Activated T-cell treated with anti-CD3 and anti-CD28 coated beads, Interleukin-2, amount 50 U/mL, for 48 hours (primary cell): ENCODE measurements at places on chromosomes 16 and 17.
A peak's percentile ranks its signal among the peaks of the same experiment; 100 is the strongest.

GRCh38 chr16:88558457-88559442, 11.5 kb upstream of the ZC3H18 start:
- DNase-seq = no peak

GRCh38 chr17:67180275-67180674, 64.7 kb downstream of the HELZ start:
- no peak for DNase-seq

GRCh38 chr17:7512824-7513540, 28.8 kb downstream of the POLR2A start:
- DNase-seq = no peak

DNA sequence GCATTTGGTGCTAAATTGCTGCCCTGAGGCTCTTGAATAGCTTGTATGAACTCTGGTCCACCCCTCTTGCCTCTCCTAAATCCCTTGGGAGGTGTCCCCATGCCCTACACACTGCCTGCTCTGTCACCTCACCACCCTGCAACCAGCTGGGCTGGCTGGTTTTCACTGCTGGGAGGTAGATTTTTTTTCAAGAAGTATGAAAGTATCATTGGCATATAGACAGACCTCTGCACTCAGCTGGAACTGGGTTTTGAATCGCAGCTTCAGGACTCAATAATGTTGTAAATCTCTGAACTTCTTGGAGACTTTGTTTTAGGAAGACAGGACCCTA, 184.9 kb downstream of the MSI2 start:
- no peak for DNase-seq

GRCh38 chr17:21815352-21816063, 123.2 kb downstream of the KCNJ18 start:
- no peak for DNase-seq

GRCh38 chr16:88640498-88641247, 2.3 kb downstream of the IL17C start:
- DNase-seq = no peak

- no peak for DNase-seq
Measured at GRCh38 chr16:75402159-75402820, 31.0 kb downstream of the CFDP1 start.

DNA sequence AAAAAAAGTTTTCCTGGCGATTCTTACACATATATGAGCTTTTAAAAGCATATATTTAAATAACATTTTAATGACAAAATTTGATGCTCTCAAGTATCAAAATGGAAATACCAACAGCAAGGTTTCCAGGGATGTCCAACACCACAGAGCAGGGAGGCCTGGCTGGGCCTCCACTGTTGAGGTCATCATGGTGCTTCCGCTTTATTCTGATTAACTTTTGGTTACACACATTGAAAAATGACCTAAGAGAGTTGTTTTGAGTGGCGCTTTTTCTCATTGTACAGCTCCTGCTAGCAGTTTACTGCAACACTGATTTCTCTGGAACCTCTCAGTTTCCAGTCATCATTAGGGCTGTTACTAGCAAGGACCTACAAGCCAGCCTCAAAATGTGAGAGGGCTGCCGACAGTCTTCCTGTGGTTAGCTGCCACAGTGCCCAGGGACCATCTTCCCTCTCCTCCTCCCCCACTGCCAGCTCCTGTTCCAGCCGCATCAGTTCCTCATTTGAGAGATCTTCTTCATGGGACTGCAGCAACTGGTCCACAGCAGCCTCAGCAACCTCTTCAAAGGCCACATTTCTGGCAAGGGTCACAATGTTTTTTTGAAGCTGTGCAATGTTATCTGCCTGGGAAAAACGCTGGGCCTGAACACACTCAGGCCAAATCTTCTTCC, 21.3 kb downstream of the DEF8 start:
- no peak for DNase-seq

DNA sequence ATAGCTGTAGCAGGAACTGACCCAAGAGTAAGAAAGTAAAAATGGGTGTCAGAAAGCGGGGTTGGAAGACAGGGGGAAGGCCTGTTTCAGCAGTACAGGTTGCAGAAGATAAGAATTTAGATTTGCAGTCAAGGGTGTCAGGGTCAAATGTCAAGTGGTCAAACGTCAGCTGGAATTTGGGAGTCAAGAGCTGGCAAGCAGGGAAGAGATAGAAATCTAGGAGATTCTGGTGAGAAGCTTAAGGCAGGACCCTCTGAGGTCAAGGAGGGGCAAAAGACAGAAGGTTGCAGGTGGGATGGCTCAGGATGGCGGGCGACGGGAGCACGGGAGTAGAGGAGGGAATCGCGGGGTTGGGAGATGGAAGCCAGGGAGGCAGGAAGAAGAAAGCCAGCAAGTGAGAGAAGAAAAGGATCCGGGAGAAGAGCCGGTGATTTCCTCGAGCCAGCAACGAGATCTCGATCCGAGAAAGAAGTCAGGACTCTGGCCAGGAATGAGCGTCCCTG, 335 bp downstream of the SLC25A35 start:
- DNase-seq = no peak

DNA sequence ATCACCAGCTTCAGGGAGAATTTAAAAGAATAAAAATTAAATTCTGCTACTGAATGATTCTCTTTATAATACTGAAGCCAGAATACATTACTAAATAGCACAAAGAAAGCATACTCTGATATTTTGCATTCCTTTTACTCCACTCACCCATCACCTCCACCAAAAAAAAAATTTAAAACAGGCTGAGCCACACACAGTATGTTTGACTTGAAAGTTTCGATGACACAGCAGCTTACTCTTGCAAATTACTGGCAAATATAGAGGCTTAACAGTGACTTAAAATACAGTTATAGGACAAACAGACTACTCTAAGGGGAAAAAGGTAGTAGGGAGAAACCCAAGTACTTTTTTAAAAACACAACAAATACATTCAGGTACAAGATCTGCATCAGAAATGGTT, 39.2 kb downstream of the GPATCH8 start:
- DNase-seq = no peak

- DNase-seq = peak; percentile 68
Measured at GRCh38 chr17:78120971-78121800, 7.4 kb downstream of the TMC6 start.

- no peak for DNase-seq
Measured at GRCh38 chr17:72946156-72946555, 146.3 kb downstream of the SLC39A11 start.

GRCh38 chr17:81964081-81964849, 3.3 kb upstream of the NOTUM start:
- no peak for DNase-seq

- DNase-seq = no peak
Measured at GRCh38 chr17:3222505-3222904, 15.0 kb downstream of the OR1A1 start.

GRCh38 chr17:233473-233941, 52.1 kb upstream of the DOC2B start:
- DNase-seq = no peak

DNA sequence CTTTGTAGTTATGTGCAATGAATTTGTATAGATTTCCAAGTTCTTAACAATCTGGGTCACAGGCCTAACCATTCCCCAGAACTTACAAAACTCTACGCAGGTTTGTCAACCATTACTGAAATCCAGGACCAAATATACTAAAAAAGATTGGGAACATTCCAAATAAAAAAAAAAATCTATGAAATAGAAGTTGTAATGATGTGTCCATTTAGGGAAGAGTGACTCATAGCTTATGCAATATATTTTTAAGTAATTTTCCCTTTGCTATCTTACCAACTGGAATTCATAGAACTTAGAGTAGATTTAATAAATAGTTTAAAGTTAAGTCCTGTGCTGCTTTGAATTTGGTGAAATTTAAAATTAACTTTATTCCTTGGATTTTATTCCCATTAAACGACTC, 393.2 kb downstream of the PMP22 start:
- DNase-seq = no peak

DNA sequence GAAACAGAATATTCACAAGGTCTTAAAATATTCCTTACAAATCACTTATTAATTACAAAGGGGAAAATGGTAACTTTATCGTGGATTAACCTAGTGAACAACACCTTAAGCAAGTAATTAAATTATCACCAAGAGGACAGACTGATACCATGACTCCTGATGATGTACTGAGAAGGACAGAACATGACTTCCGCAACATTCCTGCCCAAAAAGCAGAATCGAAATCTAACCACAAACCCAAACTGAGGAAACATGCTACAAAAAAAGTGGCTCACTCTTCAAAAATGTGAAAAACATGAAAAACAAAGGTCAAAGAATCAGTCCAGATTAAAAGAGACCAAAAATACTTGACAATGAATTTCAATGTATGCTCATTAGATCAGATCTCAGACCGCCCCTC, 151.5 kb downstream of the AATF start:
- no peak for DNase-seq

- no peak for DNase-seq
Measured at GRCh38 chr16:81582655-81583441, 138.2 kb downstream of the CMIP start.

- peak; percentile 26 for DNase-seq
Measured at GRCh38 chr16:87764600-87765472, 950 bp downstream of the KLHDC4 start.

DNA sequence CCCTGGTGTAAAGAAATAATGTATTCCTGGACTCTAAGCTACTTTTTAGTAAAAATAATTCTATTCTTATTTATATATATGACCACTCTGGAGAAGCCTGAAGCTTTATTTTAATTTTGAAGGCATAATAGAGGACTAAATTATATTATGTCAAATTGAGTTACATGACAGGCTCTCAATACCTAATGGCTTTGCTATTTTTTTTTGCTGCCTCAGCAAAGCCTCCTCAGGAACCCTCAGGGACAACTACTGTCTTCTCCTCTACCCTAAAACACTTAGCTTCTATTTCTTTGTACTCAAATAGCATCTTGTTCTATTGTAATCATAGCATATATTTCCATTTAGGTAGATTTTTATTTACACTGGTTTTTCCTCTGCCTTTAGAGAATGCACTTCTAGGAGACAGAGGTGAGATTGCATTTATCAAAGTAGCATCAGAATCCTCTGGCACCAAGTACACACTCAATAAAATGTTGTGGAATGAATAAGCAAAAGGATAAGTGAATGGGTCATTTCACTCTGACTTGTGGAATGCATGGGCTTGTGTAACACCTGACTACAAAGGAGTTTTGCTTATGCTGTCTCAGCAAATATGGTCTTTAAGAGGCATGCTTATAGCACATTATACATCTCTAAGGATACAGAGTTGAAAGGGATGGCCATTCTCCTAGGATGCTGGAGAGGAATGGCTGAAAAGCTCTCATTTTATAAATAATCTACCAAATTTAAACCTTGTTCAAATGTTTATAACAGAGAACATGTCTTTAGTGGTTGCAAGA, 605.2 kb downstream of the KCNJ2 start:
- no peak for DNase-seq
